ENCODE measurements at places on chromosomes 11 and 22.

GRCh38 chr11:70627219-70627618 is 228.9 kb downstream of the CTTN start:
- DNase-seq = no peak

DNA sequence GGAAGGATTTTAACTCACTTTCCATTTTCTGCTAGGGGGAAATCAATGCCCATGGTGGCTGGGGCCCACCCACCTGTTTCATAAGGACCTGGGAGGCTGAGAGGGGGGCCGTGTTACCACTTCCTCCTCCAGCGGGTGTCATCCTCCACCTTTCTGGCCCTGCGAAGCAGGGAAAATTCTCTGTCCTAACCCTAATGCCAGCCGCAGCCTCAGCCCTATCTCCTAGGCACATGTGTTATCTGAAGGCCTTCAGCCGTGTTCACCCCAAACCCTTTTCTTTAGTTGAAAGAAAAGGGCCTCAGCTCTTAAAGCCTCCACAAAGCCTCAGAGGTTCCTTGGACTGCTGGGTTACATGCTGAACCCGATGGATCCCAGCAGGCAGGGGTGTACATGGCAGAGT is 55.4 kb upstream of the NECTIN1 start:
- DNase-seq = no peak

DNA sequence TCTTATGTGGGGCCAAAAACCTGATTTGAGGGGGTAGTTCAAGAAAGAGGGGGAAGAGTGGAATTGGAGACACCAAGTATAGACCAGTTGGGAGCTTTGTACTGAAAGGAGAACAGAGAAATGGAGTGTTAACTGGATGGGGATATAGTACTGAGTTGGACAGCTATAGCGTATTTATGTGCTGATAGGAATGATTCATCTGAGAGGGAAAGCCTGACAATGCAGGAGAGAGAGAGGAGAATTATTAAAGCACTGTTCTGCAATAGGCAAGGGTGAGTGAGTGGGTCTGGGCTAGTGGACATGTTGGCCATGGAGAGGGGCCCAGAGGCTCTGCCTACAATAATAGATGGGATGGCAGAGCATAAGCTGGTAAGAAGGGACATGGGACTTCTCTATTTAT is 52.9 kb upstream of the PITPNB start:
- no peak for DNase-seq

- no peak for DNase-seq
Measured at GRCh38 chr22:23397613-23398567, 182.2 kb downstream of the IGLL1 start.

DNA sequence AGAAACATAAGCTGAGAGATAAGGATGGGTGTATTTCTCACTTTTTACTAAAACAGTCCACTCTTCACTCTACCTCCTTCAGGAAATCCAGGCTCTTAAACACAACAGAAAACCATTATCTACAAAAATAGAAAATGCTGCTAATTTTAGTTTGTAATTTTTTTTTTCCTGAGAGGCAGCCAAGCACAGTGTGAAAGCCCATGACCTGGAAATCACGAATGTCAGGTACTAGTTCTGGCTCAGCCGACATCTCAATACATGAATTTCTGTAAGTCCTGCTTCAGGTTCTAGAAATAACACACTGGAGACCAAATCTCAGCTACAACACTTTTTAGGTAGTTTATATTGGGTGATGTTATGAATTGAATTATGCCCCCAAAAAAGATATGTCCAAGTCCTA is 308.9 kb downstream of the KCNA4 start:
- DNase-seq = no peak

DNA sequence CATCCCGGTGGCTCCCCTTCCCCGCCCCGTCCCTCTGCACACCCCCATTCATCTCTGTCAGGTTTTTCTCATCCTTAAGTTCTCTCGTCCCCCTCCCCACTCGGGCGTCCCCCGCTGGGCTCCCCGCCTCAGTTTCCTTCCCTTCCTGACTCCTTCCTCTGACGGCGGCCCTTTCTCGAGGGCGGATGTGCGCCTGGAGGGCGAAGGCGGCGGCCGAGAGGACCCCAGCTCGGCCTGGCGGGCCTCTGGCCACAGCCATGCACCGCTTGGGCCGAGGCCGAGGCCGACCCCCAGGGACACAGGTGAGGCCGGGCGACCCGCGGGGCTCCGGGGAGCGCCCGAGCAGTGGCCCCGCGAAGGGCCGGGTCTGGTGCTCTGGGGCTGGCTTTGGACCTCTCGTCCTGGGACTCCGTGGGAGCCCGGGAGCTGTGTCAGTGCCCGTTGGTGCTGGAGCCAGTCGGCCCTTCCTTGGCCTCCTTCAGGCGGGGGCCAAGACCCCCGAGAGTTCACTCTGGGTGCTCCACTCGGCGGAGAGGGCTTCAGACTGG is 2.9 kb downstream of the PHLDB1 start:
- peak; percentile 25 for DNase-seq

DNA sequence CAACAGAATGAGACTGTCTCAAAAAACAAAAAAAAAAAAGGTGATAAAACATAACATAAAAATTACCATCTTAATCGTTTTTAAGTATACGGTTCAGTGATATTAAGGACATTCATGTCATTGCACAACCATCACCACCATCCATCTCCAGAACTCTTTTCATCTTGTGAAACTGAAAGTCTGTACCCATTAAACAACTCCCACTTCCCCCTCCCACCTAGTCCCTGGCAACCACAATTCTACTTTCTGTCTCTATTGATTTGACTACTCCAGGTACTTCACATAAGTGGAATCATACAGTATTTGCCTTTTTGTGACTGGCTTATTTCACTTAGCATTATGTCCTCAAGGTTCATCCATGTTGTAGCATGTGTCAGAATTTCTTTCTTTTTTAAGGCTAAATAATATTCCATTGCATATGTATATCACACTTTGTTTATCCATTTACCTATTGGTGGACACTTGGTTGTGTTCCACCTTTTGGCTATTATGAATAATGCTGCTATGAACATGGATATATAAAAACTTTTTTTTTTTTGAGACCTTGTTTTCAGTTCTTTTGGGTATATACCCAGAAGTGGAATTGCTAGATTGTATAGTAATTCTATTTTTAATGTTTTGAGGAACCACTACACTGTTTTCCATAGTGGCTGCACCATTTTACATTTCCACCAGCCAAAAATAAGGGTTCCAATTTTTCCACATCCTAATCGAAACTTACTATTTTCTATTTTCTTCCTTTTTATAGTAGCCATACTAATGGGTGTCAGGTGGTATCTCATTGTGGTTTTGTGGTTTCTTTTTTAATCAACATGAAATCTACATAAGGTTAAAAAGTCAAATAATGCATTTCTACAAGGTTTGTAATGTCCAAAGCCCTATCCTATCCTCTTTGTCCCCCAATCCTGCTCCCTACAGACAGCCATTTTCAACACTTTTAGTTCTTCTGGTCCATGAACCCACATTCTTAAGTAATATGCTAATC is 23.4 kb upstream of the PIK3C2A start:
- DNase-seq = no peak

DNA sequence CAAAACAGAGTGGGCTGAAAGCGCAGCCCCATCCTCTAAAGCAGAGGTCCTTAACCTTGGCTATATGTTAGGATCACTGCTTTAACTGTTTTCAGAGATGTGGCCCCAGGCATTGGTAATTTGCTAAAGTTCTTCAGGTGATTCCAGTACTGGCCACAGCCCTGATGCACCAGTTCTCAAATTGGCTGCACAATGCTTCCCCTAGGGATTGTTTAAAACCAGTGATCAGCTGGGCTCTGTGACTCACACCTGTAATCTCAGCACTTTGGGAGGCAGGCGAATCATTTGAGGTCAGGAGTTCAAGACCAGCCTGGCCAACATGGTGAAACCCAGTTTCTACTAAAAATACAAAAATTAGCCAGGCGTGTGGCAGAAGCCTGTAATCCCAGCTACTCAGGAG is 8.4 kb upstream of the IRAG1 start:
- DNase-seq = no peak

DNA sequence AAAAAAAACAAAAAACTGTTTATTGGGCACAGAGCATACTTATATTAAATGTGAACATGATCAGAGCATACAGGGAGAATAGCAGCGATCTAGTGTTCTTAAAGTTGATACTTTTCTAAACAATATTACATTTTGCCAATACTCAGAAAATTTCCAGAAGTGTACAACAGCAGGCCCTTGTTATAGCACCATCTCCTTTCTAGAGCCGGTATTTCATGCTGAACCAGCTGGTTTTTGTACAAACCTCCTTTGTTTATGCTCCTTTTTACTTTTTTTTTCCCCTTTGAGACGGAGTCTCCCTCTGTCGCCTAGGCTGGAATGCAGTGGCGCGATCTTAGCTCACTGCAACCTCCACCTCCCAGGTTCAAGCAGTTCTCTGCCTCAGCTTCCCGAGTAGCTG is 90.7 kb downstream of the PPP6R3 start:
- DNase-seq = no peak

- no peak for DNase-seq
Measured at GRCh38 chr11:83695046-83695445, 408.9 kb upstream of the CCDC90B start.

DNA sequence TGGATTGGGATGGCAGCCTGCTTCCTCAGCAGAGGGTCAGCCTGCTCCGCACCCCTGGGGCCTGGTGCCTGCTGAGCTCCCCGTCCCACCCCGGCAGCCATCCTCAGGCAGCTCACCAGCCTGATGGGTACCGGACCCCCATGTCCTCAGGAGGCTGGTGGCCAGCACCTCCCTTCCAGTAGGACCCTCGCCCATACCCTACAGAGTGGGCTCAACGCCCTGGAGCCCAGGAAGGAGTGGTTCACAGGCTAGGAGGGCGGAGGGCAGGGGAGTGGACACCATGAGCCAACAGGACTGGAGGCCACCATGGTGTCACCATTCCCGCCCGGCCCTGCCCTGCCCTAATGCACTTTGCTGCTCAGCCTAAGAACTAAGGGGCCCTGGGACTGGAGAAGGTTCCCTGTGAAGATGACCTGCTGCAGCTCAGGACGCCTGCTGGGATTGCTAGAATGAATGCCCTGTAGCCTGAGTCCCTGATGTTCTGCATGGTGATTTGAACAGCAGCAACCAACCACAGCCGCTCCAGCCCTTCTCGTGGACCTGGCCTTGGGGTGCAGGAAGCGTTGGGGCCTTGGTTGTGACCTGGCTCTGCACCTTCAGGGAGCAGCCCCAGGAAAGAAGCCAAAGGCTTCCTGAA is 1080.8 kb downstream of the BRD1 start:
- DNase-seq = no peak

DNA sequence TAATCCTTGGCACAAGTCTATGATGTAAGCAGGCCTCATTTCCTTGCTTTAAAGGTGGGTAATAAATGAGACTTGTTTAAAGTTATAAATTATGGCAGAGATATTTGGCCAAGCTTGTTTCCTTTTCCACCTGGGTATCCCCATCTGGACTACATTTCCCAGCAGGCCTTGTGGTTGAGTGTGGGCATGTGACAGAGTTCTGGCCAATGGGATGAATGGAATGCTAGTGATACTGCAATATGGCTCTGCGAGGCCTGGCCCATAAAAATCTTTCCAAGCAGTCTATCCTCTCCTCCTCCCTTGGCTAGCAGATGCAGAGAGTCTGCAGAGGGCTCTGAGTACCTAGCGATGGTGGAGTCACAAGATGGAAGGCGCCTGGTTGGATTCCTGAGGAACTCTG is 102.5 kb downstream of the TIMP3 start:
- DNase-seq = peak; percentile 54

DNA sequence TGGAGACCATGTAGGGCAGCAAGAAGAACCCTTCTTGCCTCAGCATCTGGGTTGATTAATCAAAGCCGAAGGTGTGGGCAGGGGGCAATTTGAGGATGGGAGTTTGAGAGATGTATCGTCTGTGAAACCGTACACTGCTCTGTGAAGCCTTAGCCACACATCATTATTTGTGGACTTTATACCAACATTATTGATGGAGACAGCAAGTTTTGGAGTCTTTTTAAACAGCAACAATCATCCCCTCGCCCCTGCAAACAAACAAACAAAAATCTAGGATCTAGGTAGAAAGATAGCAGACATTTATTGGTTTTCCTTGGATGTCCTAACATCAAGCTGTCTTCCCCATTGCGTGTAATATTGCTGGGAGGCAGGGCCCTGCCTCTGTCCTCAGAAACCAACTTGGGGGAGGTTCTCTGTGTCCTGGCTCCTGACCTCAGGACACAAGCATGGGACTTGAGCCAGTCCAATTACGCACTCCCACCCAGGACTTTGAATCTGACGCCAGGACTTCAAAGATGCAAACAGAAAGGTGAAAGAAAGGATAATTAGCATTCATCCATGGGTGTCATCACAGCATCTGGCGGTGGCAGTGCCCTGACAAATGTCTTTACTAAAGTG is 61.6 kb upstream of the PLET1 start:
- DNase-seq = no peak

- no peak for DNase-seq
Measured at GRCh38 chr11:62069986-62070919, 53.6 kb upstream of the INCENP start.

- DNase-seq = no peak
Measured at GRCh38 chr11:7486781-7487140, 1.5 kb downstream of the OLFML1 start.

DNA sequence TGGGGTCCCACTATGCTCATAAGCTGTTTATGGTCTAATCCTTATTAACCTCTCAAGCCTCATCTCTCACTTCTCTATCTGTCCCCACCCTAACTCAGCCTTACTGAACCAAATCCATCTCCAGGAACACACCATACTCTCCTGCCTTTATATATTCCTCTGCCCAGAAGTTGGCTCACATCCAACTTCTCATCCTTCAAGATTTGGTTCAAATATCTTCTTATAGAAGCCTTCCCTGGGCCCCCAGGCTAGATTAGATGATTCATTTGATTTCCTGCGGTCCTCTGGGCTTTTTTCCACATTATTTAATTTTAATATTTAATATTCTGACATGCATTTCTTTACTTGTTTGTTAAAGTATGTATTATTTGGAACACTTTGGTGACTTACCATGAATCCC is 23.2 kb downstream of the MEI1 start:
- DNase-seq = no peak

DNA sequence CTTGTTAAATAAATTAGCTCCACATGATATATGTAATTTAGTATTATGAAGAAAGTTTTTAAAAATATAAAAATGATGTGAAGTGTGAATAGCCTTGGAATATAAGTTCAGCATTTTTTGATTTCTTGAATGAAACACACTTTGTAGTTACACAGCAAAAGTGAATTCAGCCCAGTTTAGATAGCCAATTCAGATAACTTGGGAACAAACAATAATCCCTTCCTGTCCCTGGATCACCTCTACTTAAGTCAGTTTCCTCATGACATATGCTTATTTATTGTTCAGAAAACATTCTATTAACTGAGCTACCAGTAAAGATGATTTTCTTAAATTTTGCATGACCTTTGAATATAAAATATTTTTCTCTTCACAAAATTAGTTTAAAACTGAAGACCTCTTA is 107.4 kb downstream of the PGR start:
- DNase-seq = no peak

All from mesenchymal stem cell (in vitro differentiated cells and primary cell).